ENCODE measurements at places on chromosomes 6 and 20. TPM values are rescaled to one million over a fixed set of nuclear protein-coding genes. Genes with fewer than 3 reads are reported as not detected.

Gene ADGRF1
- total RNA-seq, result not detected

Gene HLA-A
- 579 TPM for total RNA-seq

Gene SPEF1
- total RNA-seq, result 0.20 TPM

Gene CFB
- 49.7 TPM for total RNA-seq

Gene BACH2
- total RNA-seq, result 0.17 TPM

Gene PACSIN1
- not detected for total RNA-seq

Gene SYNJ2
- 91.0 TPM for total RNA-seq

Gene TFAP2D
- 0.46 TPM for total RNA-seq

Gene AIF1
- not detected for total RNA-seq

Gene SLC29A1
- total RNA-seq, result 28.1 TPM

Gene BPIFA1
- total RNA-seq, result not detected

Gene ULBP3
- 5.1 TPM for total RNA-seq

Gene BCAS4
- 19.5 TPM for total RNA-seq

Gene ANKEF1
- 2.5 TPM for total RNA-seq

Gene MUC21
- total RNA-seq, result not detected

Gene TRIM15
- total RNA-seq, result not detected

Gene GPR6
- not detected for total RNA-seq

Gene APCDD1L
- total RNA-seq, result 173 TPM

Gene ZNF391
- 1.6 TPM for total RNA-seq

Gene CST5
- not detected for total RNA-seq

Gene SLC44A4
- total RNA-seq, result not detected

Gene C4B
- total RNA-seq, result 12.6 TPM

Gene FOXC1
- 8.2 TPM for total RNA-seq

Gene ZC3H12D
- total RNA-seq, result 0.33 TPM

Gene DLGAP4
- total RNA-seq, result 29.1 TPM

Gene OLIG3
- not detected for total RNA-seq

Gene GNMT
- total RNA-seq, result 0.13 TPM

Gene FGD2
- total RNA-seq, result not detected

Gene SLC22A16
- total RNA-seq, result not detected
